ENCODE measurements at places on chromosomes 3 and 15.

DNA sequence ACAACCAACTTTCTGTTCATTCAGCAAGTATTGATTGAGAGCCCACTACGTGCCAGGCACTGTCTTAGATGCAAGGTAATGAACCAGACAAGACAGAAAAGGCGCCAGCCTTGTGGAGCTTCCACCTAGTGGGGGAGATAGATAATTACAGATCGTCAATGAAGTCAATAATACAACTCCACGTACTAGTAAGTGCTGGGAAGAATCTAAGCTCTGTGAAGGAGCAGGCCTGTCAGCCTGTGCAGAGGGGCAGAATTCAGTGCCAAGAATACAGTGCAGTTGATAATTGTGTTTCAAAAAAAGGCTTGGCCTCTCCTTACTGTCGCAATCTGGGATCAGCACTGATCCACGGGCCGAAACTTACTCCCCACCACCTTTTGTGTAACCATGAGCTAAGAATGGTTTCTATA is 186.3 kb downstream of the FEZF2 start:
- no peak for DNase-seq

DNA sequence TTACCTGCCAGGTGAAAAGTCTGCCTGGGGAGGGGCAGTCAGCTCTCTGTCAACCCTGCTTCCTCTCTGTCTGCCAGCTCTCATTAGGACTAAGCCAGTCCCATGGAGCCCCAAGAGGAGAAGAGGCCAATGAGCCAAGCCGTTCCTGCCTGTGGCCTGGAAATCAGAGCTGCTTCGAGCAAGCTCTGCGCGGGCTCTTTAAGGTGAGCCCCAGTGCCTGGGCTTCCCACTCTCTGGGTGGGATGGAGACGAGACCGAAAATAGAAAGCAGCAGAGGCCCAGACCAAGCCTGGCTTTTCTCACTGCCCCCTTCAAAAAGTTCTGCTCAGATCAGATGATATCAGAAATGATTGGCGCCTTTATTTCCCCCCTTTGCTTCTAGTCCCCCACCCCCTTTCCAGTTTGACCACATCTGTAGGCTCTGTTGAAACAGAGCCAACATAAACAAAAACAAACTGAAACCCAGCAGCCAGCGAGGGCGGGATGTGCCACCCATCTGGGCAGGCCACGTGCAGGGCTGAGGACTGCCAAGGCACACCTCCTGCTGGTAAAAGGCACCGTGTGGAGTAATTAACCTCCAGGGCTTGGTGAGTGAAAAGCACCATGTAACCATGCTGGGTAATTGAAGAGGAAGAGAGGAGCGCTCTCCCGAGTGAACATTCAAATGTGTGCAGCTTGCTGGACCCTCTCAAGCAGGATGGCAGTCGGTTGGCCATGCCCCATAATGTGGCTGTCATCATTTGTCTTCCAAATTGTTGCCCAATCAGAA is 471.0 kb upstream of the PROK2 start:
- DNase-seq, result no peak

GRCh38 chr3:40585381-40586016 is 60.7 kb downstream of the ZNF621 start:
- DNase-seq, result no peak

- no peak for DNase-seq
Measured at GRCh38 chr15:88021601-88022000, 234.9 kb downstream of the NTRK3 start.
